ENCODE measurements at places on chromosomes 5 and 9.

DNA sequence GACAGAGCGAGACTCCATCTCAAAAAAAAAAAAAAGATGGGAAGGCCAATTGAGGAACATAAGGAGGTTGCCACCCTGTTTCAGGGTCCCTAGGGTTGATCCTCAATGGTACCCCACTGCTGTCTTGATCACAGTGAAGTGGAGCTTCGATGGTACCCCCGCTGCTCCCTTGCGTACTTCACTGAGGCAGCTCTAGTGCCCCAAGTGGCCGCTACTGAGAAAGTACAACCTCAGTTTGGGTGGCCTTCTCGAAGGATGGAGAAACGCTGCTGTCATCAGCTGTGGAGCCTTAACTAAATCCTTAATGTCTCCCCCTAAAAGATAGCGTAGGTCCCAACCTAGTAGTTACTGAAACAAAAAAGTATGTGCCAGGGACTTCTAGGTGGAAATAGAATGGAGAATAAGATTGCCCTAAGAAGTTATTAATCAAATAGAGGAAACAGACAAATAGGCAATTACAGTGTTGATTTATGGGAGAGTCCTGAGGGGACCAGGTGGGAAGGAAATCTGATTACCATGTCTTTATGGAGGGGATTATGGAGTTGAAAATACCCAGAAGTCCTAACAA, 6.3 kb downstream of the TESK1 start:
- no peak for DNase-seq

DNA sequence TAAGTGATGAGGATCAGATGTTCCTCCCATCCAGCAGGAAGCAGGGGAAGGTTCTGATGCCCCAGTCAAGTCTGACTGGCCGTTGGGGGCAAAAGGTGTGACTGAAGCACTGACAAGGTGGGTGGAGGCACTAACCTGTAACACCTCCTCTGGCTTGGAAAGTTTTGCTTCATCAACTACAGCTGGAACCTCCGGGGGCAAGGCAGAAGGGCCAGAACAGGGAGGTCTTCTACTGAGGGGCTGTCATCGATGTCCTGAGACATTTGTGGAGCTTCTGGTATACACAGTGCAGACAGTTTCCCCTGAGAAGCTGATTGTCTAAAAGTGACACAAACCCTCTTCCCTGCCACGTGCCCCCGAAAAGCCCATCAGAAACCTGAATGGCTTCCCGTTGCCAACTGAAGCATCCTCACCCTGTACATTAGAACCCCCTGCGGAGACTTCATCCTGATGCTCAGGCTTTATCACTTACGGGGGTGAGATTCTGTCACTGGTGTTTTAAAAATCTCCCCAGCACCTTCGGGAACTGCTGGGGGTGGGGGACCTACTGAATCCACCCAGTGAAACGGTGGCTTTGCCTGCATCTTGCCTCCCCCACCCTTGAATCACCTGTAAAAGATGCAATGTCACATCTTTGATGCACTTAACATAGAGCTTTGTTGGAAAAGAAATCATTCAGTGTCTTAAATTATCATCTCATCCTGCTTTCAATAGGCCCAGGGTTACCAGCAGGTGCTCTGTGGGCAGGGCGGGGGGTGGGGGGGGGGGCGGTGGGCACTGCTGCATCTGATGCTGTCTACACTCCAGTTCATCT, 24.6 kb downstream of the TRAF1 start:
- DNase-seq: no peak

DNA sequence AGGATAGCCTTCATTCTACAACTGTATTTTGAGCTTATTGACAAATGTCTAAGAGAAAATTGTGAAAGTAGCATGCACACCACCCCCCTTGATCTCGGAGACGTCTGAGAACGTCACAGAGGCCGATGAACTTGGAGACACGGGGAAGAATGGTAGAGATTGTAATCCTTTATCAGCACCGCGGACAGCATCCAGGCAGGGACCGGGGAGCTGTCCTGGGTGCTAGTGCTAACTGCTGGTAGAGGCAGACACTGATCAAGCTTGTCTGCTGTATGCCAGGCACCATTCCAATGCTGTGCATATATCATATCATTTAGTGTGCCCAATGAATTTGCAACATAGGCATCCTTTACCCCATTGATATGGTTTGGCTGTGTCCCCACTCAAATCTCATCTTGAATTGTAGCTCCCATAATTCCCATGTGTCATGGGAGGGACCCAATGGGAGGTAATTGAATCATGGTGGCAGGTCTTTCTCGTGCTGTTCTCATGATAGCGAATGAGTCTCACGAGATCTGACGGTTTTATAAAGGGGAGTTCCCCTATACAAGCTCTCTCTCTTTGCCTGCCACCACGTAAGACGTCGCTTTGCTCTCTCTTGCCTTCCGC, 98.8 kb downstream of the LHX2 start:
- no peak for DNase-seq

DNA sequence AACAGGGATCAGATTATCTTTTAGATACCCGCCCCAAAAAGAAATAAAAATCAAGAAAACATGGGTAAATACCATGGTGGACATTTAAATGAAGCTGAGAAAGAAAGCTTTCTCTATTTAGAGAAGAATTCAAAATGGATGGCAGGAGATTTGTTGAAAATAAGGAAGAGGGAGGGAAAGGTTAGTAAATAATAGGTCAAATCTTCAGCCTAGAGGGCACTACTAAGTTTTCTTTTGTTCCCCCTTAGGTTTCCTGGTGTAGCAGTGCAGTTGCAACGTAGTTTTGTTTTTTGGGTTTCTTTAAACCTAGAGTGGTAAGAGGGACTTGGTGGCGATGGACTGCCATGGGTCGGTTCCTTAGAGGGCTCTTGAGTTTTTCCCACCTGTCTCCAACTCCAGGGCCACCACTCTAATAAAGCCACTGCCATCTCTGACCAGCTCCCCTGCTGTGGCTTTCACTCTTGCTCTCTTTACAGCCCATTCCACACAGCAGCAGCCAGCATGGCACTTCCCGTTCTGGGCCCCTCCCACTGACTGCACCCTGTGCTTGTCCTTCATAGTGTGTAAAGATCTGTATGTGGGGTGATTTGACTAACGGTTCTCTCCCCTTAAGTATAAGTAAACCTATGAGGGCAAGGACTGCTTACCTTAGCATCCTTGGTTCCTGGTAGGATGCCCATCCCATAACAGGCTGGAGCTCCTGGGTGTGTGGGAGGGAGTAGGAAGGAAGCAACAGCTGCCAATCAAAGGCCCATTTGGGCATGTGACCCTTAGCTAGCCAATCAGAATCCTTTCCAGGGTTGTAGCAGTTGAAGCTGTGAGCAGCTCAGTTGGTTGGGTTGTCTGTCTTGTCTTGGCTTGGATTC, 118.3 kb downstream of the SLC1A3 start:
- DNase-seq: no peak

DNA sequence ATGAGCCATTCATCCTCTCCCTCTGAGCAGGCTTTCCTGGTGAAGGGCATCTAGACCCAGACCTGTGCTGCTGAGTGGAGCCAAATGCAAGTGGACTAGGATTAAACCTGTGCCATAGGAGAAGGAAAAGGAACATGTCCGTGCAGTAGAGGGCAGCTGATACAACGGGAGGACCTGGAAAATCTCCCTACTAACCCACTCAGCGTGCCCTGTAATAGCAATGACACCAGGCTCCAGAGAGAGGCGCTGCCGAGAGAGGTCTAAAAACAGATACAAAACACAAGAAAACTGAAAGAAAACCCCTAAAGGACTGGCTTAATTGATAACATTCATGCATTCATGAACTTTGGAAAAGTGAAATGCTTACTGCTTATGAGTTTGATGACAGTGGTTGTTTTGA, 60.8 kb downstream of the PFDN1 start:
- DNase-seq: no peak

GRCh38 chr5:87081016-87081415, 186.7 kb upstream of the RASA1 start:
- DNase-seq: no peak

DNA sequence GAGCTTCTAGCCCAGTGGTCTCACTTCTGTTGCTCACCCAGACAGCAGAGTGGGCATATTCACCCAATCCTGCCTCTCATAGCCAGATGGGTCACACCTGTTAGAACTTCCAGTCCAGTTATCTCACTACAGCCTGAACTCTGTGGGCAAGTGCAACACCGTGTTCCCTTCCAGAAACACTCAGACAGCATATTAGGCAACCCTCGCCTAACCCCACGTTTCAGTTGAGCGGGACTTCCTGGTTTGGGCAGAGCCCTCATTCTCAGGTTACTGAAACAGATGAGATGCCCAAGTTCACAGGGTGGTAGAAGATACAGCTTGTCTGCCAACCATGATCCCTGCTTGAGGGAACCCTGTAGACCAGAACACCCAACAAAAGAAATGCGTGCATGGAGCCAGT, 538.2 kb downstream of the CYLC2 start:
- DNase-seq: no peak

DNA sequence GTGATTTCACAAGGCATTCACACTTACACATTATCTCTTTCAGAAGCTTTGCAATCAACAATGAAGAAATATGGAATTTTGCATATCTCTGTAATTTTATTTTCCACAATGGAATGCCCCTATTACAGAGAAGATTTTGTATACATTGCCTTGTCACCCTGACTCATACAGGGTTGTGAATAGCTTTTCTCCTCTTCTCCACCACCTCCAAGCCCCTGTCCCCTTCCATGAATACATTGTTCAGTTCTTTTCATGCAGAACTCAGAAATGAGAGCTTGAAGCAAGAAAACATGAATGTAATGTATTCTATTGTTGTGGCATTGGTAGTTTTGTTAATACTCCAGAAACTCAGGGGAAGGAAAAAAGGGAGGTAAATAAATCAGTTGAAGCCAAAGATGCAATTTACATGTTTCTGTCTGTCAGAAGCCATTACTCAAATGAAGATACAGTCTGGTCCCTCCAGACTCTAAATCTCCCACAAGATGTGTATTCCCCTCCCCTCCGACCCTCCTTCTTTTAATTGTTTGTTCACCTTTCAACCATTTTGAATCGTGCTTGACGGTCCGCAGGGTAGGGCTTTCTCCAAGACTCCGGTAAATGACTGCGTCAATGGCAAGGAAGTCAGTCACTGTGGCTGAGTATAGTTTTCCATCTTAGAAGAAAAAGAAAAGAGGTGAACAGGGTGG, 86.1 kb downstream of the SEMA6A start:
- DNase-seq: no peak

DNA sequence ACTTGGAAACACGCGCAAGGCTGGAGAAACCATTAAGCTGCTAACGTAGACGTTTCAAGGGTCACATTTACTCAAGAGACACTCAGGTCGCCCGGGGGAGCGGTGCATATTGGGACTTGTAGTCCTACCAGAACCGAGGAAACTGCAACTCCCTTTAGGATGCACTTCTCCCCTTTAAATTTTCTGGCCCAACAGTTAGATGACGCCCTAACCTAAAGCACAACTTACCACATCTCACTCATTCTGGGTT, 384 bp upstream of the DMXL1 start:
- no peak for DNase-seq

DNA sequence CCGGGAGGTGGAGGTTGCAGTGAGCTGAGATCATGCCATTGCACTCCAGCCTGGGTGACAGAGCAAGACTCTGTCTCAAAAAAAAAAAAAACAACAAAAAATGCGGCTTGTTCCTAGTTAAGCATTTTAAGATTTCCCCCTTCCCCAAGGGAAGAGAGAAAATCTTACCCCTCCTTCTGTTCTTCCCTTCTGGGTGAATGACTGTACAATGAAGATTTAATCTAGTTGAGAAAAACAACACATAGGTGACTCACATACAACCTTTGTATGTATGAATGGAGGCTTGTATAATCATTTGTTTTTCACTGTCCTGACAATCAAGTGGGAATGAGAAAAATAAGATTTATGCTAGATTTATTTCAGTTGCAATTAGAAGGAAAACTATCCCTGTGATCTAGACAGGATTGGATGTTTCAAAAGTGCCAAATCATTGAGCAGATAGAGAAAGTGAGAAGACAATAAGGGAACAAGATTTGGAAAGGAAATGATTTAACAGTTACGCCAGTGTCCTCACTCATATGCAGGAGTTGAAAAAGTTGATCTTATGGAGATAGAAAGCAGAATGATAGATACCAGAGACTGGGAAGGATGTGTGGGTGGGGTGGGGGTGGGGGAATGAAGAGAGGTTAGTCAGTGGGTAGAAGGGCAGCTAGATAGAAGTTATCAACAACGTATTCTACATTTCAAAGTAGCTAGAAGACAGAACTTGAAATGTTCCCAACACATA, 16.7 kb downstream of the GDA start:
- DNase-seq: no peak

- DNase-seq: no peak
Observed at GRCh38 chr9:18504707-18505106, 30.8 kb downstream of the ADAMTSL1 start.

DNA sequence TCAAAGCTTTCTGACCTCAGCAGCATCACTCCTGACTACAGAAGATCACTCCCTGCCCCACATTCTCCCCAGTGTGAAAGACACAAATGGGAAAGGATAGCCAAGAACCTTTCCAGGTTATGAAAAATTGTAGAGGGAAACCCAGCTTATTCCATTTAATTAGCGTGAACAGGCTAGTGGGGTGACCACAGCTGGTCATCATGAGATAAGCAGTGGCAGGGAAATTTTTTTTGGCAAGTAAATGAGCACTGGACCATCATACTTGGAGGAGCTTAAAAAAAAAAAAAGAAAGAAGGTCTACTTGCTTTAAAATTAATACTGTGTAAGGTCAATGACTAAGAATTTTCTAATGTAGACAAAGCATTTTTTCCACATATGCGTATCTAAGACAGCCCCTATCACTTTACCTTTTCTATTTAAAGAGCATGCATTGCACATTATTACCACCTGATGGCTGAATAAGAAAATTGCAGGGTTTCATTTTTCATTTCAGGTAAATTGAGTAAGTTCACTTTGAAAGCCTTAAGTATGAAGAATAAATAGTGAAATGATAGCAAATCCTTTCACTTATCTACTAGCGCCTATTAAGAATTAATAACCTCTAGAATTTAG, 123.6 kb downstream of the ELAVL2 start:
- DNase-seq: no peak

- no peak for DNase-seq
Observed at GRCh38 chr5:38752012-38752536, 93.7 kb upstream of the OSMR start.

- DNase-seq: no peak
Observed at GRCh38 chr5:11617080-11617479, 287.2 kb downstream of the CTNND2 start.

GRCh38 chr9:99274495-99274894, 52.4 kb downstream of the SEC61B start:
- no peak for DNase-seq

GRCh38 chr9:136787690-136788400, 3.3 kb upstream of the TMEM141 start:
- DNase-seq: no peak

- DNase-seq: no peak
Observed at GRCh38 chr9:2489838-2490314, 131.7 kb upstream of the VLDLR start.

- no peak for DNase-seq
Observed at GRCh38 chr5:172839669-172840431, 5.8 kb downstream of the ERGIC1 start.

- DNase-seq: no peak
Observed at GRCh38 chr5:158154226-158155005, 295.5 kb upstream of the CLINT1 start.

Measured in D721Med (cell line).